ENCODE measurements at places on chromosomes 12 and 14.

DNA sequence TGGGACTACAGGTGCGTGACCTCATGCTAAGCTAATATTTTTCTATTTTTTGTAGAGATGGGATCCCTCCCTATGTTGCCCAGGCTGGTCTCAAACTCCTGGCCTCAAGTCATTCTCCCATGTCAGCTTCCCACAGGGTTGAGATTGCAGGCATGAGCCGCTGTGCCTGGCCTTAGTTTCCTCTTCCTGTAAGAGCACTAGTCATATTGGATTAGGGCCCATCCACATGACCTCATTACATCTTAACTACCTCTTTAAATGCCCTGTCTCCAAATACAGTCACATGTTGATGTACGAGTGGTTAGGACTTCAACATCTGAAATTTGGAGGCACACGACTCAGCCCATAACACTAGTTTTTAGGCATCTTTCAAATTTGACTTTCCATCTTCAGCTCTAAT is 72.2 kb upstream of the RASSF3 start:
- no peak for DNase-seq

GRCh38 chr12:121400332-121401139 is 618 bp downstream of the RNF34 start:
- peak; percentile 12 for DNase-seq

DNA sequence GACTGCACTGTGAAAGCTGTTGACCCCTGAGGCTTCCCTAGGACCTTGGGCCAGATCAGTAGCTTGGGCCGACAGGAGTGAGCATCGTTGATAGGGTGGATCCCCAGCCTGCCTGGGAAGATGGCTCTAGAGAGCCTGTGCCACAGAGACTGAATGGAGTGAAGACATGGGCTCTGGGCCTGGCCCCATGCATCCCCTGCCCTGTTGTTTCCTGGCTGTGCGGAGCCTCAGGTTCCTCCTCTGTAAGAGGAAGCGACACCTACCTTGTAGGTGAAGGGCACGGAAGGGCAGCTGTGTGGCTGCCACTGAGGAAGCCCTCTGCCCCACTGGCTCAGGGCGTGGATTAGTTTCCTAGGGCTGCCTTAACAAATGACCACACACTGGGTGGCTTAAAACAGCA is 23.9 kb downstream of the PLEKHG3 start:
- peak; percentile 22 for DNase-seq

DNA sequence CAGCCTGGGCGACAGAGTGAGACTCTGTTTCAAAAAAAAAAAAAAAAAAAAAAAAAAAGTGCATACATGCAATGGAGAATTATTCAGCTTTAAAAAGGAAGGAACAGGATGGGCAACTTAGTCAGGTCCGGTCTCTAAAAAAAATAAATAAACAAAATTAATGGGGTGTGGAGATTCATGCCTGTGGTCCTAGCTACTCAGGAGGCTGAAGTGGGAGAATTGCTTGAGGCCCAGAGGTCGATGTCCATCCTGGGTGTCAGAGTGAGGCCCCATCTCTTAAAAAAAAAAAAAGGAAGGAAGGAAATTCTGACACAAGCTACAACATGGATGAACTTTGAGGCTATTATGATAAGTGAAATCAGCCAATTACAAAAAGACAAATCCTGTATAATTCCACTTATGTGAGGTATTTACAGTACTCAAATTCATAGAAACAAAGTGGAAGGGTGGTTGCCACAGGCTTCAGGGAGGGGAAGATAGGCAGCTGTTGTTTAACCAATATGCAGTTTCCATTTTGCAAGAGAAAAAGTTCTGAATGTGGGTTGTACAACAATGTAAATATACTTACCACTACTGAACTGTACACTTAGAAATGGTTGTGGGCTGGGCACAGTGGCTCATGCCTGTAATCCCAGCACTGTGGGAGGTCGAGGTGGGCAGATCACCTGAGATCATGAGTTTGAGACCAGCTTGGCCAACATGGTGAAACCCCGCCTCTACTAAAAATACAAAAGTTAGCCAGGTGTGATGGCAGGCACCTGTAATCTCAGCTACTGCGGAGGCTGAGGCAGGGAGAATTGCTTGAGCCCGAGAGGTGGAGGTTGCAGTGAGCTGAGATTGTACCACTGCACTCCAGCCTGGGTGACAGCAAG is 12.3 kb upstream of the APOF start:
- DNase-seq = no peak

DNA sequence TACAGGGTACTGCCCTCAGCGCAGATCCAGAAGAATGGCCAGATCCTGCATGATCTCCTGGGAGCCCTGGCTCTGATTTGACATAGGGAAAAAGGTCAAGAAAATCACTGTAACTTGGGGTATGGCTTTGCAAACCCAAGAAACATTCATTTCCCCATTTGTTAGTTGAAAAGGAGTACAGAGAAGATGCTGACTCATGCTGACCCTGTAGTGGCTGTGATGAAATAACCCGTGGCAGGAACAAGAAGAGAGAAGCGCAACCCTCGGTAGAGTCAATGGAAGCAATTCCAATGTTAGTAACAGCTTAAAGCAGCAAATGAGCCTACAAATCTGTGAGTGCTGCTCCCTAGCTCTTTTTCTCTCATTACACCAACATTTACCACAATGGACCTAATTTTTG is 281.6 kb upstream of the NPAS3 start:
- no peak for DNase-seq

- no peak for DNase-seq
These were observed 55.6 kb downstream of the LGMN start for GRCh38 chr14:92692822-92693226.

DNA sequence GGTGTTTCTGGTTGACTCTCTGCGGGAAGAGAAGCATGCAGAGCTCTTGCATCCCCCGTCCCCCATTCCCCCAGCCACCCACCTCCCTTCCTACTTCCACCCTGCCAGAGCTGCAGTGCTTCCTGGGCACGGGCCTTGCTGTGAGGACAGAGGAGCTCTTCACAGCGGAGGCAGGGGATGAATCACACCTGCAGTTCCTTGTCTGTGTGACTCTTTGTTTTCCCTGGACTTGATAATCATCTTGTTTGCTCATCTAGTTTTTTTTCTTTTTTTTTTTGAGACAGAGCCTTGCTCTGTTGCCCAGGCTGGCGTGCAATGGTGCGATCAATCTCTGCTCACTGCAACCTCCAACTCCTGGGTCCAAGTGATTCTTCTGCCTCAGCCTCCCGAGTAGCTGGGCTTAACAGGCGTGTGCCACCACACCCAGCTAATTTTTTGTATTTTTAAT is 27.8 kb downstream of the ANKRD9 start:
- no peak for DNase-seq

DNA sequence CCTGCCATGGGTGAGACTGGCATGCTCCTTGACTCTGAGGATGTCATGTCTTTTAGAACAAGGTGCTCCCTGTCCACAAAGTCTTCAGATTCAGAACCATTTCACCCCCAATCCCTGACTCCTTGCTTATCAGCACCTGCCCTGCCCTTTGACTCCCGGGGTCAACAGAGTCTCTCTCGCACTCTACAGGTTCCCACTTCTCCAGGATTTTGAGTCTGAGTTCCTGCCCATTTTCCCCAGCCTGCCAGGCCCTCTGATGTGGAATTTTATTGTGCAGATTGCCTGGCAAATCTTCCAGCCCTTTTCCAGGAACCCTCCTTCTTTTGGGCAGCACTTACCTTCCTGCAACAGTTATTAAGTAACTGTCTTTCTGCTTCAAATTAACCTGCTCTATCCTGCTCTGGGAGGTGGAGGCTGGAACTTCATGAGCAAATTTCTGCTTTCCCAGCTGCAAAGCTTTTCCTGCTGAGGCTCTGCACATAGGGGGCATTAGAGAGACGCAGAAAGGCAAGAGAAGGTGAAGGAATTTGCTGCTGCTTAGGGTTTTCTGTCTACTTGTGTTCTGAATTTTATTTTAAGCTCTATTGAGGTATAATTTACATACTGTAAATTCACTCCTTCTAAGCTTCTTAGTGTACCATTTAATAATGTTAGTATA is 259.1 kb downstream of the PCNX1 start:
- DNase-seq = no peak

DNA sequence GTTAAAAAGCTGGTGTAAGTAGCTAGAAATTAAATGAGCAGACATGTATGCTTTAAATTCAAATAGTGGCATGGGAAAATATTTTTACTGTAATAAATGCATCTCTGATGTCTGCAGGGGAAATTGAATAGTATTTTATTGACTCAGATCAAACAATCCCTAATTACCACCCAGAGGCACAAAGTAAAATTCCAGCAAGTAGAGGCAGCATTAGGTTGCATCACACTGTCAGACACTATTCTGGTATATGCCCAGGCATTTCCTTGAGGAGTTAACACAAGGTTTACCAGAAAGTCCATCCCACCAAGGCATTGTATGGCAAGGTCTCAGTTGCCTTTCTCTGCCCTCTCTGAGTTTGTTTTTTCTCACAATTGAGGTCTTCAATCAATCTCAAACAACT is 201.6 kb upstream of the KITLG start:
- no peak for DNase-seq

DNA sequence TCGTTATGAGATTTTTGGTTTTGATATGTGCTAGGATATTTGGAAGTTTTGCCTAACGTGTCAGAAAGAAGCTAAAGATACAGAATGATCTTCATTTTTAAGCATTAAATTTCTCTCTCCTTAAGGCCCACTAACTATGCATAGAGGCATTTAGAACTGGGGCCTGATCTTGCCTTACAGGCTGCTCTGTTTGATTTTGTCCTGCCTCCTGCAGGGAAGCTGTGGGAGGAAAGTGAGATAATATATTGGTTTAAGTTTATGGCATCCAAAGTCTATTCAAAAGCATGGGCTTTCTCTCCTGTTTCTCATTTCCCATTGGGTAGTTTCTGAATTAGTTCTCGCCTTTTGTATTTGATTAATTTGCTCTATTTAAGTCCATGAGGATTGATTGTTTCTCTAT is 250.3 kb upstream of the FBXO33 start:
- no peak for DNase-seq

- DNase-seq = no peak
These were observed 8.1 kb downstream of the RIC8B start for GRCh38 chr12:106782619-106783018.

- no peak for DNase-seq
These were observed 30.4 kb upstream of the PSMA6 start for GRCh38 chr14:35261774-35262173.

DNA sequence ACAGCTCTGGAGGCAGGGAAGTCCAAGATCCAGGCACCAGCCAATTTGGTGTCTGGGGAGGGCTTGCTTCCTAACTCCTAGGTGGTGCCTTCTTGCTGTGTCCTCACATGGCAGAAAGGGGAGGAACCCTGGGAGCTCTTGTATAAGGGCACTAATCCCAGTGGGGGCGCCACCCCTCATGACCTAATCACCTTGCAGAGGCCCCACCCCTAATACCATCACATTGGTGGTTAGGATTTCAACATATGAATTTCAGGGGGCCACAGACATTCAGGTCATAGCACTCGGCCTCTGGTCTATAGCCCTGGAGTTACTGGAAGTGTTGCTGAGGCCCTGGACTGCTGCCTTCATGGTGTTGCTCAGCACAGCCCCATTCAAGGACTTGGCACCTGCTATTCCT is 14.6 kb downstream of the PSMD9 start:
- DNase-seq = peak; percentile 7

DNA sequence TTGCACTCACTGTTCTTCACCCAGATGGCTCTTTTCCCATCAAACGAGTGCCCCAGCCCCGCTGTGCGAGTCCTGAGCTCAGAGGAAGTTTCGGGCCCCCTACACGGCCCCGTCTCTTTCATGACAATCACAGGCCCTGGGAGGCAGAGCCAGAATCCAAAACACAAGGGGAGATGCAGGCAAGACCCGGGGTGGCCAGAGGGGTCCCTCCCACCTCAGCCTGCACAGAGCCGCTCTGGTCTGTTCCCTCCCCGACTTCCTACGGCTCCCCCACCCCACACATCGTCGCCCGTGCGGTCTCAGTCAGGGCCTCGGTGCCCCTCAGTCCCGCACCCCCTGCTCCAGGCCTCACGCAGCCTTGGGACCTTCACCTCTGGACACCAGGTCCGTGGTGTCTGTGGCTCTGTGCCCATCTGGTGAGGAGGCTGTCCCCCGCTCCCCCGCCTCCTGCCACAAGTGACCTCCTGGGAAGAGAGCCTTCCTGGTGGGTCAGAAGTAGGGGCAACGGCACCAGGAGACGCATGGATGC is 8.9 kb downstream of the GPR132 start:
- no peak for DNase-seq

- no peak for DNase-seq
These were observed 8.1 kb upstream of the LHX5 start for GRCh38 chr12:113479590-113480335.

DNA sequence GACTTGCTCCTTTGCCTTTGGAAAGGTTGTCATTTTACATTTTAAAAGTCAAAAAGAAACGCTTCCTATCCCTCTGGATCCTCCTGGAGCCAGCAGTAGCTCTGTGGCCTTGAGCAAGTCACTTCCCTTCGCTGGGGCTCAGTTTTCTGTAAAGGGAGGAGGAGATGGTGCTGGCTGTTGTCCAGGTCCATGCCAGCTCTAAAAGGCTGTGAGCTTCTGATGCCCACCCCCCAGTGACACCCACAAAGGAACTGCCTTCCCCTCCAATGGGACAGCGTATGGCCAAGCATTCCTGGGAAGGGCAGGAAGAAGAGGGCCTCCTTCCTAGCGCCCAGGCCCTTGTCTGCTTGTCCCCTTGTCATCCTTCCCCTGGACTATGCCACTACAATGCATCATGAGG is 81.5 kb downstream of the NTF3 start:
- DNase-seq = no peak

DNA sequence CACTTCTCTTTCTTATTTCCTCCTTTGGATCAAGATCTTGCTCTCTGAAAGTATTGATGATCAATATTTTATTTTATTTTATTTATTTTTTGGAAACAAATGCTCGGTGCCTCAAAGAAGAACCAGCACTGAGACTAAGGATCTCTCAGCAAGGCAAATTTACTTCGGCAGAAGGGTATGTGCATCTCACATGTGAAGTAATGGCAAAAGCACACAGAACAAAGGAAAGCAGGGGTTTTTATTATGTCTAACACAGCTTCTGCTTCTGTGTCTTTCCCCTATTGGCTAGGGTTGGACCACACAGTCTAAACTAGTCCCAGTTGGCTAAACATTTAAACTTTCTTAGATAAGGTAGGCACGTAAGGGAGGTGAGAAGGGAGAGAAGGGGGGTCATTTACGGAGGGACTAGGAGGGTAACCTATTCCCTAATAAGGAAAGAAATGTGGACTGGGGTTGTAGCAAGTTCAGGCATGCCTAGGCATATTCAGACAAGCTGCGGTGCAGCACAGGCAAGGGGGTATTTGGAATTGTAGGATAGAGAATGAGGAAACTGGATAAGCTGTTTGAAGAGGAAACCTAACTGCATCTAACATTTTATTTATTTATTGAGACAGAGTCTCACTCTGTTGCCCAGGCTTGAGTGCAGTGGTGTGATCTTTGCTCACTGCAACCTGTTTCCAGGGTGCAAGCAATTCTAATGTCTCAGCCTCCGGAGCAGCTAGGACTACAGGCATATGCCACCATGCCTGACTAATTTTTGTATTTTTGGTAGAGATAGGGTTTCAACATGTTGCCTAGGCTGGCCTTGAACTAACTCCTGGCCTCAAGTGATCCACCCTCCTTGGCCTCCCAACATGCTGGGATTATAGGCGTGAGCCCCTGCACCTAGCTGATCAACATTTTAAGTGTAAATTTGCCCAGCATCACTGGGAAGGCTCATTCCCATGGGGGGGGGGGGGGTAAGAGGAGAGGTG is 90.0 kb upstream of the EIF5 start:
- no peak for DNase-seq
